ENCODE measurements at places on chromosomes 7 and 10.
A peak's percentile ranks its signal among the peaks of the same experiment; 100 is the strongest.

DNA sequence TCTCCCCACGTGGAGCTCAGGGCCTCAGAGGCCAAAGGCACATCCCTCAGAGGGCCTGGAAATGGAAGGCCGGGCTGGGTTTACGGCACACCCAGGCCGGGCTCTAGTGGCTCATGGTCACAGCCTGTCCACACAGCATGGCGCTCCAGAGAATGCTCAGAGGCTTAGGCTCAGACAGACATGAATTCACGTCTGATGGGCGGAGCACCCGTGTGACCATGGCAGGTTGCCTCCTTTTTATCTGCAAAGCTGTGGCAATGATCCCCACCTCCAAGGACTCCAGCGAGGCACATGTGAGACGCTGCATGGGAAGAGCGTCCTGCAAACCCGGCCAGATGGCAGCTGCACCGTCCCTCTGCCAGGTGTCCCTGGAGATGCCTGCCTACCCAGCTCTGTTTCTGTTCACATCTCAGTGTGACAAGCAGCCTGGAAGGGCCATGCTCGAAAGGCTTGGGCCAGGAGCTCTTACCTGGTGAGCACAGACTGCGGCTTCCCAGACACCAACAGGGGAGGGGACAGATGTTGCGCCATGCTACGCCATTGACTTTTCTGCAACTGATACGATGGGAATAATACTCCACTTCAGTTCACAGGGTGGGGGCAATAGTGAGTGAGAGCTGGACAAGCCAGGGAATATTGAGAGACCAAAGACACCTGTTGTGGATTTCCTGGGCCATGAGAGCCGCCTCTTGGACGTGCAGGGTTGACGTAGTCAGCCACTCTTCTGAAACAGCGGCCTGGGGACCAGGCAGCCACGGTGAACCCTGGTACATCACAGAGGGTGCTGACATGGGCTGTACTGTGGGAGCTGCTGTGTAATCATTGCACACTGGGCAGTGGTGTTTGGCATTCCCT is 34.4 kb upstream of the FAM20C start:
- no peak for DNase-seq

GRCh38 chr7:143490717-143491306 is 13.1 kb downstream of the TAS2R41 start:
- peak; percentile 45 for DNase-seq

- no peak for DNase-seq
Observed at GRCh38 chr7:1380821-1381580, 78.3 kb downstream of the MICALL2 start.

DNA sequence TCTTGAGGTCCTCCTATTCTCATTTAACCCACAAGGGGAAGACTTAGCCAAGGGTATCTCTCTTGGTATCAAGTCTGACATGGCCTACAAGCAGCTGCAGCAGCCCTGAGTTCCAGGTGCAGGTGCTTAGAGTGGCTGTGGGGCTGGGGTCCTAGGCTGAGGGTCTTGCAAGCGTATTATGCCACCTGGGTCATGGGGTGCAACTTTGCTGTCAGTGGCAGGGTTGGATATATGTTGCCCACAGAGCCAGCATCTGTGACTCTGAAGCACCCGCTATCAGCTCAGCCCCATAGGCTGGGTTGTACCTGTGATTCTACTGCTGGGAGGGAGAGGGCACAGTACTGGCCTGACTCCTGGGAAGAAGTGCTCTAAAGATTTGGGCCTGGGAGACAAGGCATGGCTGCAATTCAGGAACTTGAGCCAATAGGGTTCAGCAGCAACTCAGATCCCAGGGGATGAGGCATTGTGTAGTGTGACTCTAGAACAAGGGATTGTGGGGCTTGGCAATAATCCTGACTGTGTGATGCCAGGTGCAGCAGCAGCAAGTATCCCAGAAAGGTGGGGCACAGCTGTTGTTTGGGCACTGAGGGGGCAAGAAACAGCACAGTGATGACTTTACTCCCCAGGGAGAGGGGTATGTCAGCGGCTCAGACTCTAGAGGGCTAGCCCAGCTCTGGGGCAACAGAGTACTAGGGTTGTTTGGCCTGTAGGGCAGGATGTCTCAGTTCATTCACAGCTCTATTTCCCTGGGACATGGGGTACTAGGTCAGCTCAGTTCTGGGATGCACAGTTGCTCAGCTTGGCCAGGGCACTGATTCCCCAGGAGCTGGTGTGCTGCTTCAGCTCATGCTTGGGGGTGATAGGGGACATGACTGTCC is 41.4 kb downstream of the NEURL1 start:
- no peak for DNase-seq

DNA sequence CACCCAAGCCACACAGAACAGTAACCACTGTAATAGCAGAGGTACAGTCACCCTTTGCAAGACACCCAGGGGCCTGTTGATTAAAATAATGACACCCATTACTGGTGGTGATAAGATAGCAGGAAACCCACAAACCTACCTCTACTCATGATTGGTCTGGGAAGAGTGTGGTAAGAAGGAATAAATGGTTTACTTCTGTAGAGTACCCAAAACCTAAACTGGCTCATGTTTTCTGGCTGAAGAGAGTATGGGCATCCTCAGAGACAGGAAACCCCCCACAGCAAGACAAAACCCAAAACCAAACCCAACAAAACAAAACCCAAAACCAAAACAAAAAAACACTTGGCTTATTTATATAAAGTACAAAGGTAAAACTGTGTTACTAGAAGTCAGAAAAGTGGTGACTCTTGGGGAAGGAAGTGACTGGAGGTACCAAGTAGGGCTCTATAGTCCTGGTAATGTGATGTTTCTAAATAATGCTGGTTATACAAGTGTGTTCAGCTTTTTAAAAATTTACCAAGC is 15.5 kb upstream of the DNAJB12 start:
- DNase-seq = no peak

- peak; percentile 91 for DNase-seq
Observed at GRCh38 chr7:36659172-36659516, 65.2 kb downstream of the AOAH start.

DNA sequence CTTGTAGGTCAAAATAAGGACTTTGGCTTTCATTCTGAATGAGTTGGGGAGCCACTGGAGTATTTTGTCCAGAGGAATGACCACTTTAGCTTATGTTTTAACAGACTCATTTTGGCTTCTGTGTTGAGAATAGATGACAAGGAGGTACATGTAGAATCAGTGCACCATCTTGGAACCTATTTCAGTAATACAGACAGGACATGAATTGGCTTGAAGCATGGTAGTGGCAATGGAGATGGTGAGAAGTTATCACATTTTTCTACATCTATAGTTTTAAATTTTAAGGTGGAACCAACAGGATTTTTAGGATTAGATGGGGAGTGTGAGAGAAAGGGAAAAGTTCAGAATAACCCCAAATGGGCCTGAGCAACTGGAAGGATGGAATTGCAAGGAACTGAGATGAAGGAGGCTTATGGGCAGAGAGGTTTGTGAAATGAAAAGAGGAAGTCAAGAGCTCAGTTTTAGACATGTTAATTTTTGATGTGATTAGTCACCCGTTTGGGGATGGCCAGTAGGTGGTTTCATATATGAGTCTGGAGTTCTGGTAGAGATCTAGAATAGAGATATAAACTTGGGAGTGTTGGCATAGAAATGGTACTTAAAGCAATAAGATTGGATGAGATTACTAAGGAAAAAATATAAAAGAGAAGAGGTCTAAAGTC is 89.2 kb upstream of the JAZF1 start:
- no peak for DNase-seq
